ENCODE measurements at places on chromosomes 1 and 21.
A peak's percentile ranks its signal among the peaks of the same experiment; 100 is the strongest.

- DNase-seq, result no peak
Measured at GRCh38 chr21:45048026-45048698, 26.2 kb upstream of the ADARB1 start.

DNA sequence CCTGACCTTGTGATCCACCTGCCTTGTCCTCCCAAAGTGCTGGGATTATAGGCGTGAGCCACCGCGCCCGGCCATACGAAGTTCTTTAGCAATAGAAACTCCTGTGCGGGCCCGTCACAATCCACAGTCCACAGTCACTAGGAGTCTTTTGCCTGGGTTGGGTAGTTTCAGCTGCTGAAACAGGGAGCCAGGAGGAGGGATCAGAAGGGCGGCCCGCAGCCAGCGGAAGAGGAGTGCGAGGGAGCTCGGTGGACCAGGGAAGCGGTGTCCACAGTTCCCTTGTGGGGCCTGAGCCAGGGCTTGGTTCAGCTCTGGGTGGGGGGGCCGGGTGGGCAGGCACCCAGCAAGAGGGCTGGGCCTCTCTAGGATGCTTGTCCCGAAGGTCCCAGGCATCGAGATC lies 17.9 kb upstream of the HSPG2 start:
- DNase-seq, result no peak

- DNase-seq, result no peak
Measured at GRCh38 chr1:30318864-30319718, 404.3 kb downstream of the MATN1 start.

DNA sequence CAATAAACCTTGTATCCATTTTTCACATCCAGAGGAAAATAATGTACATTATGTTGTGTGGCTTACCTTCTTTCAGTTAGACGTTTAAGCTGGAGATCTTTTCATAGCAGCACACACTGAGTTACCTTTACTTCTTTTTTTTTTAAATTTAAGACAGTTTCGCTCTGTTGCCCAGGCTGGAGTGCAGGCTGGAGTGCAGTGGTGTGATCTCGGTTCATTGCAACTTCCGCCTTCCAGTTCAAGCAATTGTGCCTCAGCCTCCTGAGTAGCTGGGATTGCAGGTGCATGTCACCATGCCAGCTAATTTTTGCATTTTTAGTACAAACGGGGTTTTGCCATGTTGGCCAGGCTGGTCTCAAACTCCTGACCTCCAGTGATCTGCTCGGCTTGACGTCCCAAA lies 7.4 kb upstream of the CAMTA1 start:
- no peak for DNase-seq

- DNase-seq, result peak; percentile 58
Measured at GRCh38 chr1:30801771-30802198, 44.2 kb upstream of the LAPTM5 start.

- DNase-seq, result no peak
Measured at GRCh38 chr1:165300400-165300903, 56.1 kb downstream of the LMX1A start.

DNA sequence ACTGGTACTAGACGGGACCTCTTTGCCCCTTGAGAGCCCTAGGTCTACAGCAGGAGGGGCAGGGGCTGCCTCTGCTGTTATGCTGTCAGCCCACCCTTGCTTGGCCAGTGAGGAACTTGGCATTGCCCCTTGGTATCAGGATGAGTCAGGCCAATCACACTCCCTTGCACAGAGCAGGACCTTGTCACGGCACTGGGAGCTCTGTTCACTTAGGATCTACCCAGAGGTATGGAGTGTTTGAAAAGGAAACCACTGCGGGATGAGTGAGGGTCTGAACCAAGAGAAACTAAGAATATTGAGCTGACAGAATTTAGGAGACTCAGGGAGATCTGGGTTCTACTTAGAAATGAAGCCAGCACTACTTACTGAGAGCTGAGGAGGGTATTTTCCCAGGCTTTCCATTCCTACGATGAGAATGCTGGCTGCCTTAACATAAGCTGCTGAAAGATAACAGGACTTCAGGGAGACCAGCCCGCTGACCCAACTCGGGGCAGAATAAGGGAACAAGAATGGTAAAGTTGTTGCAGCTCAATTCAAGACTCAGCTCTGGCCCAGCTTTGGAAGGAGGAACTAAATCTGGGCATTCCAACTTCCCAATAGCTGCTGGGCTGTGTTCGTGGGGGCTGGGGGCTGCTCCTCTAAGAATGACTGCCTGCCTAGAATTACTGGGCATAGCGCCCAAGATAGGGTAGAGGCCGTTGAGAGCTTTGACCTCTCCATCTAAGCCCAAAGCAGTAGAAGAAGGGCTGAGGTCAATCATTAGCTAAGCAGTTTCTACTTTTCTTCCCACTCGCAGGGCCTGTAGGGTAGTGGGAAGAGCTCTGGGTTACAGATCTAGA lies 1.5 kb downstream of the FABP3 start:
- DNase-seq, result no peak

DNA sequence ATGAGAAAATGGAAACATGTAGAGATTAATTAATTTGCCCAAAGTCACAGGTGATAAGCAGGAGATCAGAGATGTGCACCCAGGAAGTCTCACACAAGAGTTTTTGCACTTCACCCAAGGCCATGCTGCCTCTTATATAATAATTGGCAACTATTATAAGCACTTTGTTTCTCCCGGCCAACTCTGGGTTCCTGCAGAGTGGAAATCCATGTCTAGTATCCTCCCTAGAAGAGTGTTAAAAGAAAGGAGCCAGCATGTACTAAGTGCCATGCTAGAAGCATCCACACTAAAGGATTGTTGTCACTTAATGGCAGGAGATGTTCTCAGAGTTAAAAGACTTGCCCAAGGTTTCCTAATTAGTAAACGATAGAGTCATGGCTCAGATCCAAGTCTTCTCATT lies 470.3 kb downstream of the OMA1 start:
- no peak for DNase-seq

- DNase-seq, result peak; percentile 43
Measured at GRCh38 chr1:219066631-219067349, 106.9 kb upstream of the LYPLAL1 start.

DNA sequence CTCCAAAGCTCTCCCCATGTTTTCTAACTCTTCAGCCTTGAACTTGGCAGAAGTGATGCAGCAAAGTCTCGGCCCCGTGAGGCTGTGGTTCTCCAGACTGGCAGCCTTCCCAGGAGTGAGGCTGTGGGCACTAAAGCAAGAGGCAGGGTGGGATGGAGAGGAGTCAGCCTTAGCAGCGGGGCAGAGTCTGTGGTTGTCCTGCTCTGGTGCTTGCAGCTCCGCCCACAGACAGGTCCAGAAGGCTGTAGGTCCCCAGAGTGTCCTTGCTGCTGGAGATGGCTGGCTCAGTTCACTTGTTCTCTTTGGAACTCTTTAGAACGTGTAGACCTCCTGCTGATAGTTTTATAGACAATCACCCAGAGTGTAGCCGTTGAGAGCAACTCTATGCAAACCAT lies 142.6 kb downstream of the AJAP1 start:
- no peak for DNase-seq

GRCh38 chr21:32382108-32382644 lies 10.6 kb downstream of the URB1 start:
- no peak for DNase-seq

Data from RKO (cell line).